ENCODE measurements at places on chromosomes 1 and 21.

DNA sequence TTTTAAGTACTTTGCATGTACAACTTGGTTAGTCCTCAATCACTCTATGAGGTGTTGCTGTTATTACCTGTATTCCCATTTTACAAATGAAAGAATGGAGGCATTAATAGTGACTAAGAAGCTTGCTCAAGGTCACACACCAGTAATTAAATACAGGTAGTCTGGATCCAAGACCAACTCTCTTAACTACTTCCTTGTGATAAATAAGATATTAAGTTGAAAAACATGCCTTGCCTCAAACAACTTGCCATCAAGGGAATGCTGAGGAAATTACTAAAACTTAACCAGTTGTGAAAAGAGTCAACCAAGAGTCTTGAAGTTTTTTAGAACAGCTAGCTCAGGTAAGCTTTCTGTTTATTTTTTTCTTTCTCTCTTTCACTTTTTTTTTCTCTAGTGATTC, 21.0 kb upstream of the LAMC1 start:
- no peak for DNase-seq

- DNase-seq = no peak
These were observed 5.8 kb upstream of the MMEL1 start for GRCh38 chr1:2638466-2639115.

DNA sequence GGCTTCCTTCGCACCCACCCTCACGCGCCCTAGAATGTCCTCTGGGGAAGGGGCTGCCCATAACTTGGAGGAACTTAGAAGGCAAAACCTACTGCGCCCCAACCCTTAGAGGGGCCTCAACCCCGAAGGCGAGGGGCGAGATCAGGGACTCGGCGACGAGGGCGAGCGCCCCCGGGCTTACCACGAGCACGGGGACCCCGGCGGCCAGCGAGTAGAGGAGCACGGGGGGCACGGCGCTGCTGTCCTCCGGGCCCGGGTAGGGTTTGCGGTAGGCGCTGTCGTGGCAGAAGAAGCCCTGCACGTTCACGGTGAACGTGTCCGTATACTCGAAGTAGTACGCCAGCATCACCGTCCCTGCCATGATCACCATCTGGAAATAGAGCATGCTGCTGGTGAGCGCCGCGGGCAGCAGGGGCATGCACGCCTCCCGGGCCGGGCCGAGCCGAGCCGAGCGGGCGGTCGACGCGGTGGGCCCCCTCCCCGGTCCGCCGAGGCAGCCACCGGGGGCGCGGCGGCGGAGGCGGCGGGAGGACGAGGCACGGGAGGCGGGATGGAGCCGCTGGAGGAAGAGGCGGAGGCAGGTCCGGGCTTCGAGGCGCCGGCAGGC, 304 bp downstream of the PLPPR5 start:
- DNase-seq = peak; percentile 84

DNA sequence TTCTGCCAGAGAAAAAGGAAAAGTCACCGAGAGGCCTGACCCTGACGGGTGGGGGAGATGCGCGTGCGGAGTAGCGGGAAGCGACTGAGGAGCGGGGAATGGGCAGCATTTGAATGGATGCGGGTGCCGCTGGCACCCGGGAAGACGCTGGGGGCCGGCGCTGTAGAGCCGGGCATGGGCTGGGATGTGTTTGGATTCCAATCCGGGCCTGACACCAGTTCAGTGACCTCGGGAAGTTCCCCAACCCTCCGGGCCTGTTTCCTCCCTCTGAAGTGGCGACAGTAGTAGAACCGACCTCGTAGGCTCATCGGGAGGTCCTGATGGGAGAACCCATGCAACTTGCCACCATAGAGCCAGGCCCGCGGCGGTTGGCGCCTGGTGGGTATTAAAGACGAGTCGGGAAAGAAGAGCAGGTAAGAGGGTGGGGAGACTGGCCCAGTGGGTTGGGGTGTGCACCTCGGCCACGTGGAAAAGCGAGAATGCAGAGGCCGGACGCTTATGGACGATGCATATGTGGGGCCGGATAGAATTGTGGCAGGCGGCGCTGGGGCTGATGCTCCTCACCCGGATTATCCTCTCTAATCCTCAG, 642 bp upstream of the SLC16A1 start:
- DNase-seq = peak; percentile 95

- no peak for DNase-seq
These were observed 25.0 kb downstream of the CRYAA start for GRCh38 chr21:43193651-43194302.

GRCh38 chr1:228996281-228996680, 261.0 kb downstream of the RHOU start:
- no peak for DNase-seq

GRCh38 chr1:206521694-206522402, 14.5 kb downstream of the RASSF5 start:
- peak; percentile 21 for DNase-seq

- no peak for DNase-seq
These were observed 73.6 kb downstream of the GNG12 start for GRCh38 chr1:67759692-67760029.

GRCh38 chr1:220887520-220888416, 8.5 kb downstream of the HLX start:
- DNase-seq = peak; percentile 77

- DNase-seq = peak; percentile 98
These were observed at the start of gene SLC41A1 for GRCh38 chr1:205812878-205813754. SLC41A1 (minus strand) TSS chr1:205813198; CDS start chr1:205810441, 2,757 bp downstream.

GRCh38 chr1:245444147-245444828, 289.5 kb downstream of the KIF26B start:
- no peak for DNase-seq

DNA sequence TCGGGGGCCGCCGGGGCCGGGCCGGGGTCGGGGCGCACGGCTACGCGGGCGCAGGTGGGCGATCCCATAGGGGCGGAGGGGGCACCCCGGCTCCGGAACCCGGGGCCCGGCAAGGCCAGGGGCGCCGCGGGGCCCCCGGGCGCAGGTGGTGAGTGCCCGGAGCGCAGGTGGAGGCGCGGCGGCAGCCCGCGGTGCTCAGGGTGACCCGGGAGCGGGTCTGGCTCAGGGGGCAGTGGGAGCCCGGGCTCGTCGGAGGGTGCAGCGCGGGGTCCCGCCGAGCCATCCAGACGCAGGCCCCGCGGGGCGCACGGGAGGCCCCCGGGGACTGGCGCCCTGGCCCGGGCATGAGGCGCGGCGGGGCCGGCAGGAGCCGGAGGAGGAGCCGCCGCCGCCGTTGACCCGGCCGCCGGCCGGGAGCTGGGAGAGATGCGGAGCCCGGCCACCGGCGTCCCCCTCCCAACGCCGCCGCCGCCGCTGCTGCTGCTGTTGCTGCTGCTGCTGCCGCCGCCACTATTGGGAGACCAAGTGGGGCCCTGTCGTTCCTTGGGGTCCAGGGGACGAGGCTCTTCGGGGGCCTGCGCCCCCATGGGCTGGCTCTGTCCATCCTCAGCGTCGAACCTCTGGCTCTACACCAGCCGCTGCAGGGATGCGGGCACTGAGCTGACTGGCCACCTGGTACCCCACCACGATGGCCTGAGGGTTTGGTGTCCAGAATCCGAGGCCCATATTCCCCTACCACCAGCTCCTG, 489 bp downstream of the CELSR2 start:
- no peak for DNase-seq

DNA sequence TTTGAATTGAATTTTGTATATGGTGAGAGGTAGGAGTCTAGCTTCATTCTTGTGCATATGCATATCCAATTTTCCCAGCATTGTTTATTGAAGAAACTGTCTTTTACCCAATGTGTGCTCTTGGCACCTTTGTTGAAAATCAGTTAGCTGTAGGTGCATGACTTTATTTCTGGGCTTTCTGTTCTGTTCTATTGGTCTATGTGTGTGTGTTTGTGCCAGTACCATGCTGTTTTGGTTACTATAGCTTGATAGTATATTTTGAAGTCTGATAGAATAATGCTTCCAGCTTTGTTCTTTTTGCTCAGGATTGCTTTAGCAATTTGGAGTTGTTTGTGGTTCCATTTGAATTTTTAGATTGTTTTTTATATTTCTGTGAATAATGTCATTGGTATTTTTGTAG, 9.4 kb upstream of the ZMYM1 start:
- DNase-seq = no peak

DNA sequence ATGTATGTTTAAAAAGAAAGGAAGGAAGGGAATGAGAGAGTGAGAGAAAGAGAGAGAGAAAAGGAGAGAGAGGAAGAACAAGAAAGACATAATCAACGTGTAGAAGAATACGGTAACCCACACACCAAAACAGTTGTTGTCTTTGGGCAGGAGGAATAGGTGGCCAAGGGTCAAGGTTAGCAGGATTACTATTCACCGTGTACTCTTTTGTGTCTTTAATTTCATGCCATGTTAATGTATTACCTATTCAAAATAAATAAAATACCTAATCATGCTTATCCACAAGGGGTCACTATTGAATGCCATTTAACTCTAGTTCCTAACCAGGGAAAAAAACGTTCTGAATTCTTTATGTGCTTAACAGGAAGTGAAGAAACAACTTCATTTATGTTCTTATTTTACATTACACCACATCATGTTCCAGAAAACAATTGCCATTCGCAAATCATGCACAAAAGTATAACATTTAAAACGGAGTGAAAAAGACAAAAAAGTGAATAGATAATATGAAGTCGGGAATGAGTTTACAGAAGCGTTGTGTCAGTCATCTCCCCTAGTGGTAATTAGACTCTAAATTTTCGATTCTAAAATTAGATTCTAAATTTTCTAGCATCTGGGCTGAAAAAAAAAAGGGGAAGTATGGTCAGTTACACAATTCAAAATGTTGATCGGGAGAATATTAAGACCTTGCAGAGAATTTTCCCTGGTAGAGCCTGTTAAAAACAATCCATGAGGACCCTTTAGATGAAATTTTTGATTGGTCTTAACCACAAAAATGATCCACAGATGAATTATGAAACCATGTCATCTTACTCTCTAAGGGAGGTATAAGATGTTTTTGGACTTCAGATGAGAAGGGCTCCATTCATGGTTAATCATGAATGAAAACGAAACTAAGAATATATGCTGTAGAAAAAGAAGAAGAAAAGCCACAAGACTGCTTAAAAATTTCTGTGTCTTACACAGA, 700 bp upstream of the KMO start:
- peak; percentile 46 for DNase-seq

GRCh38 chr1:190807629-190808028, 330.0 kb upstream of the BRINP3 start:
- DNase-seq = no peak

GRCh38 chr1:10177876-10178275, 32.5 kb upstream of the KIF1B start:
- peak; percentile 42 for DNase-seq

- no peak for DNase-seq
These were observed 30.9 kb upstream of the SLC35D1 start for GRCh38 chr1:67084765-67085318.

DNA sequence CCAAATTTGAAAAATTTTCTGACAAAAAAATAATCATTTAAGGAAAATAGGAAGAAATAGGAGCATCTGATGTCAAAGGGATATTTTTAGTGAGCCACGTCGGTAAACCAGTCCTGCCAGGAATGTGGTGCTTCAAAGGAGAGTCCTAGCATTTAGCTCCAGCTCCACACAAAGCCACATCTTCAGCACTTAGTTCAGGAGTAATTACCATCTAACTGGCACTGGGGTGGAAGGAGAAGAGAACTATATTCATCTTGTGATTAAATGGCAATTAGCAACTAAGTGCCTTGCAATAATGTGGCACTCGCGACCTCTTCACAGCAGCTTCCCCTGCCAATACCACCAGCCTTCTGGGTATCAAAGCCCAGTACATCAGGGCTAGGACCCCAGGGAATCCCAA, 409.1 kb downstream of the SETD4 start:
- DNase-seq = peak; percentile 74

GRCh38 chr1:219837274-219837993, 90.9 kb downstream of the SLC30A10 start:
- DNase-seq = peak; percentile 46

GRCh38 chr21:42038826-42039425, 28.8 kb upstream of the ZBTB21 start:
- no peak for DNase-seq

Measured in retina (tissue), 1 donor.